ENCODE measurements at places on chromosomes 1 and 21.

DNA sequence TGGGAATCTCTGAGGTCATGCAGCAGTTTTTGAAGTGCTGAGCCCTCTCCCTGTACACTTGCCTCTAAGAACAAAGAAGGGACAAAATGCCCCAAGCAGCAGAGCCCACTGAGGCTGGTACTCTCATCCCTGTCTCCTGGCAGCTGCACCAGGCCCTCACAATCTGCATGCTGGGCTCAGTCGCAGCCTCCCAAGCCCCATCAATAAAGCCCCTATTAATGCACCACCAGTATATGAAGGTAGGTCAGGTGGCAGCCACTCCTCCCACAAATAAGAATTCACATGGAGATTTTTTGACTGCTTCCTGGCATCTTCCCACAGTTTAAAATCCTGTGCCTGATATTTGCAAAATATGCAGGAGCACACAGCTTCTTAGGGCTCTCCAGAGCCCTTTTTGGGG, 181.2 kb upstream of the PALMD start:
- DNase-seq = no peak

GRCh38 chr1:201676641-201677040, 137.7 kb downstream of the NAV1 start:
- DNase-seq = no peak

DNA sequence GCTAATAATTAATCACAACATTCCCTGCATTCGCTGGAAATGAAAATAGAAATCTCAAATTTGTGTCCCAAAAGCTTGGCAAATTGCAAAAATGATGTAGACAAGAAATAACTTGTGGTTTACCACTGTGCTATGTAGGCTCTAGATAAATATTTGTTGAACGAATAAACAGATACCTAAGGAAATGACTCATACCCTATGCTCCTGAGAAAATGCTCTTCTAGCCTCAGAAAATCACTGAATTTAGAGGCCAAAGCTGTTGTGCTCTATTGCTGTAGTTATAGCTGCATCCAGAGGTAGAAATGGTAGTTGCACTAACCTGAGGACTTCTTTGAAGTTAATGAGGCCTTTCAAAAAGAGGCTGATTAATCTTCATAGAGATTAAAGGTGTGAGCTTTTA, 142.0 kb upstream of the ZNHIT6 start:
- no peak for DNase-seq

DNA sequence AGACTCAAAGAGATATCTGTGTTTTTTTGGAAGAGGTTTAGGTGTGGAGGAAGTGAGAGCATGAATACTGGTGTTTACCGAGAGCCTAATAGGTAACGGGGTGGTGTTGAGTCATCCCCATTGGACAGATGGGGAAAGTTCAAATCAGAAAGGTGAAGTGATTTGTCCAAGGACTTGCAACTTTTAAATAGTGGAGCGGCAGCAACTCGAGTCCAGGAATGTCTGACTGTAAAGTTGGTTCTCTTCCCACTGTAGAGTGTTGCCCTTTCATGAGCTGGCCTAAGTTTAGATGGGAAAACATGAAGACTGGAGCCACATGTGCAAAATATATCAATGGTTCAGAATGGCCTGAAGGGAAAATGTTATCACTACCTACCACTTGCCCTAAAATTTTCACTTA, 125.7 kb downstream of the LYPLAL1 start:
- DNase-seq = no peak

All from left cardiac atrium (tissue), 4 donors.